Activated gamma-delta T cell (primary cell): ENCODE measurements at places on chromosomes 7 and 10.

DNA sequence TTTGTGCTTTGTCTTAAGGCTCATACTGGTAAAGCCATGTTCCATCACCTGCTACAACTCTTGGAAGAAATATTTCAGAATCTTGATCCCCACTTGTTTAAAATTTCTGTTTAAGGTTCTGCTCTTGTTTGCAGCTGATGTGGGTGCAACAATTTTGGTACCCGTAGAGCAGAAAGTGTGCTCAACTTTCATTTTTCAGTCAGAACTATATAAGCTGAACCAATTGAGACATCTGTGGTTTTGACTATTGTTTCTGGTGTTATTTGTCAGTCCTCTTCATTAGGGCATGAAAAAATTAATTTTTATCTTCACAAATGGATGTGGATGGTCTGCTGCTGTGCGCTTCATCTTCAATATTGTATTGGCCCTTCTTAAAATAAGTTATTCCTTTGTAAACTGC, 10.9 kb downstream of the MGAM start:
- no peak for DNase-seq

- DNase-seq, result no peak
Measured at GRCh38 chr10:130171196-130171595, 35.0 kb downstream of the GLRX3 start.

GRCh38 chr7:81719865-81720264, 50.0 kb downstream of the HGF start:
- no peak for DNase-seq

- no peak for DNase-seq
Measured at GRCh38 chr10:11364241-11364640, 247.2 kb downstream of the USP6NL start.
